Activated CD4-positive, alpha-beta T cell treated with anti-CD3 and anti-CD28 coated beads, Interleukin-2, amount 10 ng/mL, durations not matched to agents 7 days and 5 days (primary cell): ENCODE measurements at places on chromosomes 7 and 10.

DNA sequence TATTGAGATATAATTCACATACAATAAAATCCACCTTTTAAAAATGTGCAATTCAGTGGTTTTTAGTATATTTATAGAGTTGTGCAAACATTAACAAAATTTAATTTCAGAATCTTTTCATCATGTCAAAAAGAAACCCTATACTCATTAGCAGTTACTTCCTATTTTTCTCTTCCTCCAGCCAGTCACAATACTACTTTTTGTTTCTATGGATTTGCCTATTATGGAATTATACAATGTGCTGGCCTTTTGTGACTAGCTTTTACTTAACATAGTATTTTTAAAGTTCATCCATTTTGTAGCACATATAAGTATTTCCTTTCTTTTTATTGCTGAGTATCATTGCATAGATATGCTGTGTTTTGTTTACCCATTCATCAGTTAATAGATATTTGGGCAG is 199.9 kb upstream of the IMMP2L start:
- no peak for DNase-seq

DNA sequence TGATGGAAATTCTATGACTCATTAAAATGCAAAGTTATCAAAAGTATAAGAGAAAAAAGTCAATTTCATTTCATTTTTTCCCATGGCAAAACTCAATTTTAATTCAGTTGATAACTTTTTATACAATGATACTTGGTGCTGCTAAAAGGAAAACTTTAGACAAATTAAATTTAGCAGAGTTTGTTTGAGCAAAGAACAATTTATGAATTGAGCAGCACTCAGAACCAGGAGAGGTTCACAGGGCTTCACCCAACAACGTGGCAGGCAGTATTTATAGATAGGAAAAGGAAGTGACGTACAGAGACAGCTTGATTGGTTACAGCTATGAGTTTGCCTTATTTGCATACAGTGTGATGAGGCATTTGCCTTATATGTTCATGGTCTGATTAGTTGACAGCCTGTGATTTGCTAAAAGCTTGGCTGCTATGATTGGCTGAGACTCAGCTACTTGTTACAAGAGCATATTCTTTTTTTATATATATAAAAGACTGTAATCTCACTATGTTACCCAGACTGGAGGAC is 157.2 kb upstream of the CELF2 start:
- no peak for DNase-seq

DNA sequence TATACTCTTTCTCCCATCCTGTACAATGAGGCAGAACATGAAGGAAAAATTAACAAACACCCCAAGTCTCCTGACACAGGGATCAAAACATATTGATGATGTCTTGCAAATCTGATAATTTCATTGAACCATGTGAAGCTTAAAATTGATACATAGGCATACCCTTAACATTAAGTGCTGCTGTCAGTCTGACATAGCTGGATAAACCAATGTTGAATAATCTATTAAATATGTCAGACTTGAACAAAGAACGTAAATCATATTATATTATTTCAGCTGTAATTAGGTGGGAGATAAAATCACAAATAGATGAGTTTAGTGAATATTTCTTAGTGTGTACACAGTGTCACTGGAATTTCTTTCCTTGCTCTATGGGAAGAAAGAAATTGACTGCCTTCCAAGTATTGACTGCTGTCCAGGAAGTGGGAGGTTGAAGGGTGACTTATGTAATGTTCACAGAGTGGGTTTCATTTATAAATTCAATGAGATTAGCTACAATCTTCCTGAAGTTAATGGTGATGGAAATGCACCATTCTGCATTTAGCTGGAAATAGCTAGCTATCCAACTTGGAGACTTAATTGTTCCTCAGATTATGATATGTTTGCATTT is 170.8 kb downstream of the AUTS2 start:
- DNase-seq: no peak

- DNase-seq: no peak
These were observed 18.0 kb downstream of the SLC25A13 start for GRCh38 chr7:96303686-96304443.

DNA sequence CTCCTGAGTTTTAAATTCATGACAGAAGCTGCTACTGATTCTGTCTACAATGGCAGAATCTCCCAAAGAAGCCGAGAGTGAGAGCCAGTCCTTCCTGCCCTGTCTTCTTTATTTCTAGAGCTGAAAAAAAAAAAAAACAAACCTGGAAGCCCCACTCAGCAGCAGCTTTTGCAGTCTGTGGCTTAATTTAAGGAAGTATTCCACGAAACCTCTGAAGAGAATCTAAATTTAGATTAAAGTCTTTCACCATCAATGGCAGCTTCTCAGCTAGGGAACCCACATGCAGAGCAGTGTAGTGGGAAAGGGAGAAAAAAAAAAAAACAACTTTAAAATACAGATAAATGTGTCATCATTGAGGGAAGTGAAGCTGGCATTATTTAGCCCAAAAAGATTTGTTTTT is 23.4 kb downstream of the SMURF1 start:
- no peak for DNase-seq

GRCh38 chr10:110372656-110373055 is 67.9 kb upstream of the SMNDC1 start:
- DNase-seq: no peak

DNA sequence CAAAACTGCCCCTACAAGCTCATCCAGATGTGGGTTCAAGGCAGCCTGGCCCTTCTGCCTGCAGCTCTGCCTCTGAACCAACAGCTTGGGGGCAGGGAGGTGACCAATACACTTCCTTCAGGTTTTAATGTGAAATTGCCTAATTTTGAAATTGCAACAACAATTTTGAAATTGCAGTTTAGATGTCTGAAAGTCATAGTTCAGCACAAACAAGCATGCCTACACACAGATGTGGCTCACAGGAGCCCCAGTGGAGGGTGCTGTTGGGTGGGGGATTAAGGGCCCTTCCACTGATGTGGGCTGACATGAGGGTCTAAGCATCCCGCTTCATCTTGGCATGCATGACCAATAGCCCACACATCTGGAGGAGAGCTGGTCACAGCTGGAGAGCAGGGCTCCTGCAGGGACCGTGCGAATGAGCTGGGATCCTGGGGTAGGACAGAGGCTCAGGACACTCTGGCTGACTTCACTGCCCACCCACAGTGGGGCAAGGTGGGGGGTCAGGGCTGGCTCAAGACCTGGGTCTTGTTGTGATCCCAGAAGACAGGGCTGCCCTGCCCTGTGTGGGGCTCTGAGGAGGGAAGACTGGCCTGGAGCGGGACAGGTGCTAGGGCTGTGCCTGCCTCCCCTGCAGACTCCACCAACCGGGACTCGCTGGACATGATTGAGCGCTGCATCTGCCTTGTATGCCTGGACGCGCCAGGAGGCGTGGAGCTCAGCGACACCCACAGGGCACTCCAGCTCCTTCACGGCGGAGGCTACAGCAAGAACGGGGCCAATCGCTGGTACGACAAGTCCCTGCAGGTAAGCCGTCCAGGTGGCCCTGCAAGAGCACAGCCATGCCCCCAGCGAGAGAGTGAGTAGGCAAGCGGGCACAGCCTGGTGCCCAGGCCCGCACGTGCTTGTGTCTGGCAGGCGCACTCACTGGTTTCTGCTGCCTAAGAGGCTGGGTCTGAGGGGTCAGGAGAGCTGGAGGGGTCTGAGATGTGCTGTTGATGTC is 32.3 kb downstream of the CHAT start:
- DNase-seq: no peak

DNA sequence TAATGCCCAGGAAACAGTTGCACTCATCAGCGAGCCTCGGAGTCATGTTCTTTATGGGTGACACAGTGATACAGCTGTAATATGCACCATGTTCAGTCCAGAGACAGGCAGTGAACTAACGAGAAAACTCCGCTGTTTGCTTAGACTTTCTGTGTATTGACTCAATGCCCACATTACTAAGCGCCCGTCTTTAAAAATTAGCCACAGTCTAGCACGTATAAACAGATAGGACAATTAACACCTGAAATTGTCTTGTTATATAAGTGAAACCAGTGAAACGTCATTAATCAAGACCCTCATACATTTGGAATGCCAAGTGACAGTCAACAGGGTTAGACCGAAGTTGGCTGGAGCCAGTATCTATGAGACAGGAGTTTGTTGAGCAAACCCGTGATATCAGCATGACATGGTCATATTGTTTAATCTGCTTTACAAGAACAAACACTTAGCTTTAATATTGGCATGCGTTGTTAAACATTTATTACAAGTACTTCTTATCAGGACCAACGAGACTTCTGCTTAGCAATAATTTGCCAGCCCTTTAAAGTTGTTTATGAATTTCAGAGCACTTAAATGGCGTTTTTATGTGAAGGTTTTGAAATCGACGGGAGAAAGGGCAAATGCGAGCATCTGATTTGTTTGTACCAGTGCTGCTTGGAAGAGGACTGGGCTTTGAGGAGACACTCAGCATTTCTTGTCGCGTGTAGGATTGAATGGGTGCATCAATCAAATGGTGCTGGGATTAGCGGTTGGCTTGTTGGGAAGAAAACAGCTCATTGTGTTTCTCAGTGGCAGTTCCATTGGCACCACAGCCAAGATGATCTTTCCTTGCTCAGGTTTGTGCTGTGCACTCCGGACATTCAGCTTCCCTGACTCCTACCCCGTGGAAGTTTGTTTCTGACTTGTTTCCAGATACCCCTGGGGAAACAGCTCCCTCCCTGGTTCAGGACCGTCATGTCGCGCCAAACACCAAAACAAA is 56.3 kb downstream of the CAMK1D start:
- no peak for DNase-seq
